Astrocyte (in vitro differentiated cells and primary cell): ENCODE measurements at places on chromosomes 12 and 14.

- DNase-seq, result no peak
These were observed 892.4 kb downstream of the RPS29 start for GRCh38 chr14:48693793-48694192.

- DNase-seq, result no peak
These were observed 498 bp downstream of the RACGAP1 start for GRCh38 chr12:50024805-50025186.

DNA sequence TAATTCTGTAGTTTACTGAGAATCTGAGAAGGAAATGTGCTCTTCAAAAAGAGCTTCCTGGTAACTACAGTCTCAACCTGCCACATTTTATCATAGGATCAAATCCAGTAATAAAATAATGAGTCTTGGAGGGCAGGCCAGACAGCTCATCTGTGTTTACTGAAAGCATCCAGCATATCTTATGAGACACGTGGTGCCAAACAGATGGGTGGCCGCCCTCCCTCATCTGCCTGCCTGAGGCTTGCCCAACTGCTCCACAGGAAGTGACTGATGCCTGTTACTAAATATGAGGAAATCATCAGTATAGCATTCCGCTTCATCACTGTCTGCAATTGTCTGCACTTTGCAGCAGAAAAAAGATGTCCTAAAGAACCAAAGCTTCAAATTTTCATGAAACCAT lies 13.5 kb downstream of the DHRS7 start:
- DNase-seq, result peak; percentile 67

- DNase-seq, result peak; percentile 62
These were observed 107.2 kb downstream of the PDE3A start for GRCh38 chr12:20475542-20475941.

DNA sequence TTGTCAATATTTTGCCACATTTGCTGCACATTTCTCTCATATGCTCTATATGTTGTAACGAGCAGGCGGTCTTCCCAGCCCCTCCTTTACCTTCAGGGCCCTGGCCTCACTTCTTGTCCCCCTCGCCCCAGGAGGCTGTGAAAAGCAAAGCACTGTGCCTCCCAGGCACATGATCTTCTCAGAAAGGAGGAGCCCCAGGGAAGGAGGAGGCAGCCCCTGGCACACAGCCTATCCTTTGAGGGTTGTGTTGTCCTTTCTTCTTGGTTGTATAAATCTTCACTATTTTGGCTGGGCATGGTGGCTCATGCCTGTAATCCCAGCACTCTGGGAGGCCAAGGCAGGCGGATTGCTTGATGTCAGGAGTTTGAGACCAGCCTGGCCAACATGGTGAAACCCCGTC lies 77.0 kb downstream of the PPP2R5C start:
- no peak for DNase-seq

- peak; percentile 85 for DNase-seq
These were observed 56.1 kb upstream of the FUT8 start for GRCh38 chr14:65356327-65356836.

DNA sequence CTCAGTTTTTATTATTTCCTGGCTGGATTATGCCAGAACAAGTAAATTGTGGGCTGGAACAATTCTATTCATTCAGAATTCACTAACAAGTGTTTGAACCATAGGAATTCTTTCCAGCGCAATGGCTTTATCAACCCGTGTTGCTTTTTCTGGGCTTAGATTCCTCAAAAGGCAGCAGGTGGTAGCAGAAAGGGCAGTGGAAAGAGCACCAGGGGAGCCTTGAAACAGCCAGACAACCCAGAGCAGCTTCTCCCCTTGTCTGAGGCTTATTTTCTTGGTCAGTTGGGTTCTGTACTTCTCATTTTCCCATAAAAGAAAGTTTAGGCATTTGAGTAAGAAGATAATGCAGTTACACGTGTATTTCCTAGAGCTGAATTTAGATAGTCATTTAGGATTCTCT lies 130.7 kb downstream of the OTOGL start:
- DNase-seq, result peak; percentile 39

- no peak for DNase-seq
These were observed 39.5 kb downstream of the SCARB1 start for GRCh38 chr12:124824195-124824594.

DNA sequence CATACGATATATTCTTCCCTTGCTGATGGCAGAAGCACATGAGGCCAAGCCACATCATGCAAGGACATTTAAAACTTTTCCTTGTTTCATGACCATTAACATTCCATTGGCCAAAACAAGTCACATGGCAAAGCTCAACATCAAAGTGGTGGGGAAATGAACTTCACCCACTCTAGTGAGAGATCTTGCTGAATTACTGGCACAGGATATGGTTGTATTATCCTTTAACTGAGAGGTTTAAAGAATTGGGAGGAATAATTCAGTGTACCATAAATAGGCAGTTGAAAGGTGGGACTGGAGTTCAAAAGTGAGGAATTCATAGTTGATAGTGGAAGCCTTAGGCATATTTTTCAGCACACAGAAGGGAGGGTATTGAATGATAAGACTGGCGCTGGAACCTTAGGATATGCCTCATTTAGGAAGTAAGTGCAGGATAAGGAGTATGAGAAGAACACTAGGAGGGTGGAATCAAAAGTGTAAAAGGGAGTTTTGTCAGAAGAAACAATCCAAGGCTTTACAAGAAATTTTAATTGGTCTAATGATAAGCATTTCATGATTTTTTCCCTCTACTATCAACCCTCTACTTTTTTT lies 398.8 kb downstream of the C12orf75 start:
- DNase-seq, result no peak

DNA sequence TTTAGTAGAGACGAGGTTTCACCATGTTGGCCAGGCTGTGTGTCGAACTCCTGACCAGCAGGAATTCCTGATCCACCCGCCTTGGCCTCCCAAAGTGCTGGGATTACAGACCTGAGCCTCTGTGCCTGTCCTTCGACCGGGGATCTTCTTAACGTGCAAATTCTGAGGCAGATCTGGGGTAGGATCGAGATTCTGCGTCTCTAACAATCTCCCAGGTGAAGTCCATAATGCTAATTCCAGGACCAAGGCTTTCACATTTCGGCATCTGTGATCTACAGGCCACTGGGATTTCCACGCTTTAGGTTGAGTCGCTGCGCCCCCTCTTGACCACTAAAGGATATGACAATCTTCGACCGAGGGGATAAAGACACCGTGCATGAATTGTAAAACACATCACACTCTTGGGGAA lies 24.8 kb downstream of the FOS start:
- DNase-seq, result peak; percentile 31

DNA sequence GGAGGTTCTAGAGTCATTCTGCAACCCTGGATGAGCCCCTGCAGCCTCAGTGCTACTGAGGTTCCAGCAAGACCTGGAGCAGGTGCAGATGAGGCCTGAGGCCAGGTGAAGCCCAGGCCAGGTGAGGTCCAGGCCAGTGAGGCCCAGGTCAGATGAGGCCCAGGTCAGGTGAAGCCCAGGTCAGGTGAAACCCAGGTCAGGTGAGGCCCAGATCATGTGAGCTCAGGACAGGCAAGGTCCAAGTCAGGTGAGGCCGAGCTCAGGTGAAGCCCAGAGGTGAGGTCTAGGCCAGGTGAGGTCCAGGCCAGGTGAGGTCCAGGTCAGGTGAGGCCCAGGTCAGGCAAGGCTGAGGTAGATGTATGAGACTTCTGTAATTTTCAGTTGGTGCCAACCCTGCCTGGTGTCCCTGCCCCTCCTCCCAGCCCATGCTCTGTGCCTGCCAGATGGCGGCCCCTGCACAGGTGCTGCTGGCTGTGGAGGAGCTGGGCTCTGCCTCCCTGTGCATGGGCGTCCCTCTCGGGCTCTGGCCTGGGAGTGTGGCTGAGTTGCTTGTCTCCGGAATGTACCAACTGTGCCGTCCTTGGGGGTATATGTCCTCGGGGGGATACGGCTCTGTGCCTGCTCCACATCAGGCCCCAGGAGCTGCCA lies 388.5 kb downstream of the TMEM121 start:
- no peak for DNase-seq

GRCh38 chr12:48980953-48981756 lies 3.0 kb downstream of the WNT1 start:
- no peak for DNase-seq

DNA sequence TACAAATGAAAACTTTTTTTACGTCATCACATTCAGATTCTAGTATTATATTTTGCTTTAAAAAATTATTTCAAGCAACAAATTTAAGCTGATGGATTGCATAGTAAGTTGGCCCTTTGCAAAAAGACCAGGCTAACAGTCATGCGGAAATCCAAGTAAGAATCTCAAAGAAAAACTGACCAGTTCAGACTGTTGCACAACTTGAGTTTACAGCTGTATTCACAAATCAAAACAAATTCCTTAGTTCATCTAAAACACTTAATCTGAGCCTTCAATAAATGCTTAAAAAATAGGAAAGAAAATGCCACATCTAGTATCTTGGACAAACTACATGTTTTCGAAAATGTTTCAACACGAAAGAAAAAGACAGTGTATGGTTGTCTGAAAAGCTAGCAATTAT lies 847 bp downstream of the CCDC59 start:
- DNase-seq, result no peak

DNA sequence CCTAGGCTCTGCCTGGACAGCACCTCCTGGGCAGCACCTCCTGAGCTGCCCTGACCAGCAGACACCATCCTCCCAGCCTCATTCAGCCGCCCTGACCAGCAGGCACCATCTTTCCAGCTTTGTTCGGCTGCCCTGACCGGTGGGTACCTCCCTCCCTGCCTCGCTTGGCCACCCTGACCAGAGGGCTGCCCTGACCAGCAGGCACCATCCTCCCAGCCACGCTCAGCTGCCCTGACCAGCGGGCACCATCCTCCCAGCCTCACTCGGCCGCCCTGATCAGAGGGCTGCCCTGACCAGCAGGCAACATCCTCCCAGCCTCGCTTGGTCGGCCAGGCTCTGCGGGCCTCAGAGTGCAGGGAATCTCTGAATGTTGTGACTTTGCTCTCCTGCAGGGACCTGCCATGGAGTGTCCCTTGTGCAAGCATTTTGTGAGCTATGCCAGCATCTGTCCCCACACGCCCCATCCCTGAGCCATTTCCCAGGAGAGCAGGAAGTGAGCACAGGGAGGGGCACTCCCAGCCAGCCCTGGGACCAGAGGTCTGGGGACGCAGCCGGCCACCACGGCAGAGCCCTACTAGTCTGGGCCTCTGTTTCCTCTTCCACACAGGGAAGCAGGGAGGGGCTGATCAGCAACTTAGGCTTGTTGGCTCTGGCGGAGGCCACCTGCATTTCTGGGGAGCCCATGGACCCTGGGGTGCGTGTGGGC lies 265.5 kb downstream of the SEC23A start:
- no peak for DNase-seq

DNA sequence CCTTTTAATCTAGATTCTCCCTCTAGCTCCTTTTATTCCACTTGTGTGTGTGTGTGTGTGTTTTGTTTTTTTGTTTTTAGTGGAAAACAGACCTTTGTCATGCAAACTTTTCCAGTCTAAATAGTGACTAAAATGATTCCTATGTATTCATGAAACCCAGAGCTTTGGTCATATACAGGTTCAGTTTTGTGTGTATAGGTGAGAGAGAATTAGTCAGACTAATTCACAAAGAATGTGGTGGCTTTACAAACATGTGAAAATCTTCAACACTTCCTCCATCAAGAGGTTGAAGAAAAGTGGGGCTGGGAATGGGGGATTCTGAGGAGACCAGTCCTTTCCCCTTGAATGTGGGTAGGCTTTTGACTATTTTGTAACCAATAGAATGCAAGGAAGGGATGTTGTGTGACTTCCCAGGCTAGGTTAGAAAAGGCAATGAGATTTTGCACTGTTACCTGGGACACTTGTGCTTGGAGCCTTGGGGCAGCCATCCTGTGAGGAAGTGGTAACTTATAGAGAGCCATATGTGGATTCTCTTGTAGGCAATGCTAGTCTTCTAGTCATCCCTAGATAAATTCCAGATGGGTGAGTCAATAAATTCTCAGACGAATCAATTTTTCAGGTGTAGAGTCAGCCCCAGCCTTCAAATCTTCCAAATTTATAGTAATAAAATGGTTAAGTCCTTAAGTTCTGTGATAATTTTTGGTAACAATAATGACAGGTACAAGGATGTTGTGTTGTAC lies 236.1 kb downstream of the CEP128 start:
- DNase-seq, result no peak

DNA sequence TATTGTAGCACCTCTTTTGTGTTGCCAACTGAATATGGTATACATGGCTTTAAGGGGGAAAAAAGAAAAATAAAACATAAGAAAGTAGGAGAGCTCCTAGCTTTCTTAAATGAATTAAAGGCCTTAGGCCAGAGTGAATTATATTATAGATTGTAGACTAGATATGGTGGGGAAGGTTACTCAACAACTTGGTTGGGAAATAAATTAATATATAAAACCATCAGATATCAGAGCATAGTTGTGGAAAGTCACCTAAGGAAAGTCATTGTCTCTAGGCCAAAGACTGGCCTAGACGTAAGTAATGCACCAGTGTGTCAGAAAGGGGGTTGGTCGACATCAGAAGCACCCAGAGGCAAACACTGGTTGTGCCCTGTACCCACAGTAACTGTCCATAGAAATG lies 391.8 kb downstream of the RAD51B start:
- DNase-seq, result peak; percentile 23

- DNase-seq, result no peak
These were observed 10.9 kb downstream of the CCDC85C start for GRCh38 chr14:99592933-99593753.

GRCh38 chr14:28298156-28298555 lies 468.4 kb upstream of the FOXG1 start:
- DNase-seq, result peak; percentile 58

DNA sequence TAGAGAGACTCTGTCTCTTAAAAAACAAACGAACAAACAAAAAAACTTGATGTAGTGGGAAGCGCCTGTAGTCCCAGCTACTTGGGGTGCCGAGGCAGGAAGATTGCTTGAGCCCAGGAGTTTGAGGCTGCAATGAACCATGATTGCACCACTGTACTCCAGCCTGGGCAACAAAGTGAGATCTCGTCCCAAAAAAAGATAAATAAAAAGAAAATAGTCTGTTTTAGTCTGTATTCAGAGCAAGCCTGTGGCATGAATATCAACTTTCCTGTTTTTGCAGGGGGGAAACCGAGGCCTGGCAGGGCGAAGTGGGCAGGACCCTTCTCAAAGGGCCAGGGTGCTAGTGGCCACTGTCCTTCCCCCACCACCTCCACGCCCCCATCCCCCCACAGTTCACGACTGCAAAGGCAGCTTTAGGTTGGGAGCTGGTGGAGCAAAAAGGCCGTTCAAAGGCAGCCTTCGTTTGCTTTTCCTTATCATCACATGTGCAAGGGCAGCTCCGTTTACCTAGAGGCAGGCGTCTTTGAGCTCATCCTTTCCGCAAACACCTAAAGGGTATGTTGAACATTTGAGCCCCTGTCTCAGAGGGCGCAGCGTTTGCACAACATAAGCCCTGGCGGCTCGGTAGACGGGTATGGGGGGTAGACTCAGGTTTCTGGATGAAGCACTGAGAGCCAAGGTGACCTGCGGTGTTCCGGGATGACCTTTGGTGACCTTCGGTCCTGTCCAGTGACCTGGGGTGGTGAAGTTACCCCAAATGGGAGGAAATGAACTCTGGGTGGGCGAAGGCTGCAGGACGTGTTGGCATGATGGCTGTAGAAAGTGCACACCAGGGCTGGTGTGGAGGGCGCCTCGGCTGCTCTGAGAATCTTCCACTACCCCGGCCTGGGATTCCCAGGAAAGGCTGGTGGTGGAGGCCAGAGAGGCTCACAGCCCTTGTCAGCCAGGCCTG lies 8.7 kb upstream of the MEG3 start:
- DNase-seq, result no peak
